ENCODE measurements at places on chromosomes 3 and 15.
A peak's percentile ranks its signal among the peaks of the same experiment; 100 is the strongest.

GRCh38 chr3:43087249-43087776 is 18.6 kb downstream of the POMGNT2 start:
- no peak for DNase-seq

DNA sequence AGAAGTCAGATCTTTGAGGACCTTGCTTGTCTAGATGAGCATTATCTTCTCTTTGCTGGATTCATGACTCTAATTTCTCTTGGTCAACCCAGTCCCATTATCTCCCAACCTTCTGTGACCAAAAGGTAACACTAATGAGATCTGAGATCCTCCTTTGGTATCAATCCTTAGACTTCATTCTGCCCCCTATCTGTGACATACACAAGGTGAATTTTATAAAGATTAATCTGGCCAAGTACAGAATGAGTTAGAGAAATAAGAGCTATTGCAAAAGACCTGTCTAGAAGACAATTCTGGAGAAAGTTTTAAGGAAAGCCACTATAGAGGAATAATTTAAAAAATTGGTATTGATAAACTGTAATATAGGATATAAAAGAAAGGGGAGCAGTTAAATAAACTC is 113.8 kb upstream of the KCNMB2 start:
- DNase-seq = no peak

DNA sequence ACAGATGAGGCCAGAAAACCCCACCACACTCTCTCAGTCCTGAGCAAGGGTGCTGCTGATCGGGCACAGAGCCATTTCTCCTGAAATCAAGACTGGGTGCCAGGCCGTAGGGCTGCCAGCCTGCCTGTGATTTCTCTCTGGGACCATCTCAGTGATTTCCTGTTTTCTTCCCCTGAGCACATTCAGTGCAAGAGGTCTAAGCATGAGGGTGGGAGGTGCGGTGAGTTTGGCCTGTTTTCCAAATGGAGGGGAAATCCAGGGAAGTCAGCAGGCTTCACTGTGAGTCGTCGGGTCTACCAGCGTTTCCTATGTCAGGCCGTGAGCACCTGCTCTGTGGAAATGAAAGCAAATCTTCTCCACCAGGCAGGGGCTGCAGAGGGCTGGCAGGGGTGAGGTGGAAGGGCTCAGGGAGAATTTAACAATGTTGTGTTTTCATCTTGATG is 82.3 kb downstream of the ST6GAL1 start:
- DNase-seq = no peak

- DNase-seq = no peak
Observed at GRCh38 chr15:43808960-43809678, 8.7 kb downstream of the HYPK start.

DNA sequence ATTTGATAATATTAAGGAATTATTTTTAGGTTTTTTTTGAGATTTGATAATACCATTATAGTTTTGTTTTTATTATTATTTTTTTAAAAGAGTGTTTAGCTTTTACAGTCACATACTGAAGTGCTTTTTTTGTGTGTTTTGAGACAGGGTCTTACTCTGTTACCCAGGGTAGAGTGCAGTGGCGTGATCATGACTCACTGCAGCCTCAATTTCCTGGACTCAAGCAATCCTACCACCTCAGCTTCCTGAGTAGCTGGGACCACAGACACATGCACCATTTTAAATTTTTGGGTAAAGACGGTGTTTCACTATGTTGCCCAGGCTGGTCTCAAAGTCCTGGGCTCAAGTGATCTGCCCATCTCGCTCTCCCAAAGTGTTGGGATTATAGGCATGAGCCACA is 73.0 kb downstream of the SUMF1 start:
- DNase-seq = peak; percentile 12

- no peak for DNase-seq
Observed at GRCh38 chr3:72977060-72977808, 19.4 kb upstream of the PPP4R2 start.

- no peak for DNase-seq
Observed at GRCh38 chr3:171116824-171117395, 90.4 kb upstream of the SLC2A2 start.

DNA sequence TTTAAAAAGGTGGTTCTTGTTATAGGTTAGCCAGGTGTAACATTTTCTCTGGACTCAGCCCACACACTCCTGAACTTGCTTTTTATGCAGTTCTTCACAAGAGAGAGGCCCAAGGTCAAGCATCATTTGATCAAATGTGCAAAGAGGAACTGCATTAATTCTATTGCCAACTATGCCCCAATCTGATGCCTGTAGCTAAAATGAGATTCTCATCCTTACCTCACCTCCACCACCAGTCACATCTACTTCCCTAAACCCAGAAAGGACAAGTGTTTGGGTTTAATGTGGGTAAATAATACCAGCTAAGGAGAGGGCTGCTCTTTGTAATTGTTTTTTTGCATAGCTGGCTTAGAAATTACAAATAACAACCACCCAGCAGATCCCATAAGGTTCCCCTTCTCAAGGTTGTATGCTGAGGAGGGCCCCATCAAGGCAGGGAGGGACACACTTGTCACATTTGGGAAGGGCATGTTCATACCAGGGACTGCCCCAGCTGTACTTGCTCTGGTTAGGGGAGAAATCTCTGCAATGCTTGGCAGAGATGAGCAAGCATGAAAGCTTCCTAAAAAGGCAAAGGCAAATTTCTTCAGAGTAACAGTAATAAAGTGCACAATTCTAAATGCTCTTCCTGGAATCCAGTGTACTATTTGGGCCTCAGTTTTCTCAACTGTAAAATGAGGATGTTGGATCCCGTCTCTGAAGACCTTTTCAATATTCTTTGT is 76.2 kb downstream of the TGFBR2 start:
- no peak for DNase-seq

DNA sequence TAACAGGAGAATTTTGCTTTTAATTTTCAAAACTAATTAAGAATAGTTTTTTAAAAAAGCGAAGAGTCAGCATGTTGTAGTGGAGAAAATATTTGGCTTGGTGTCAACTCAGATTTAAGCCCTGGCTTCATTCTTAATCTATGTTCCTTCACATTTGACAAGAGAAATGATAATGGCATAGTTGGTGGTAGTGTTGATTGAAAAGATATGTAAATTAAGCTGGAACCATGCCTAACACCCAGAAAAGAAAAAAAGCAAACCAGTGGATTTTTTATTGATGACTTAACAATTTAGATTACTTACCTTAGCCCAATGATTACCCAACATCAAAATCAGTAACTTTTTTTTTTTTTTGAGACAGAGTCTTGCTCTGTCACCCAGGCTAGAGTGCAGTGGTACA is 27.4 kb downstream of the TCAIM start:
- no peak for DNase-seq

DNA sequence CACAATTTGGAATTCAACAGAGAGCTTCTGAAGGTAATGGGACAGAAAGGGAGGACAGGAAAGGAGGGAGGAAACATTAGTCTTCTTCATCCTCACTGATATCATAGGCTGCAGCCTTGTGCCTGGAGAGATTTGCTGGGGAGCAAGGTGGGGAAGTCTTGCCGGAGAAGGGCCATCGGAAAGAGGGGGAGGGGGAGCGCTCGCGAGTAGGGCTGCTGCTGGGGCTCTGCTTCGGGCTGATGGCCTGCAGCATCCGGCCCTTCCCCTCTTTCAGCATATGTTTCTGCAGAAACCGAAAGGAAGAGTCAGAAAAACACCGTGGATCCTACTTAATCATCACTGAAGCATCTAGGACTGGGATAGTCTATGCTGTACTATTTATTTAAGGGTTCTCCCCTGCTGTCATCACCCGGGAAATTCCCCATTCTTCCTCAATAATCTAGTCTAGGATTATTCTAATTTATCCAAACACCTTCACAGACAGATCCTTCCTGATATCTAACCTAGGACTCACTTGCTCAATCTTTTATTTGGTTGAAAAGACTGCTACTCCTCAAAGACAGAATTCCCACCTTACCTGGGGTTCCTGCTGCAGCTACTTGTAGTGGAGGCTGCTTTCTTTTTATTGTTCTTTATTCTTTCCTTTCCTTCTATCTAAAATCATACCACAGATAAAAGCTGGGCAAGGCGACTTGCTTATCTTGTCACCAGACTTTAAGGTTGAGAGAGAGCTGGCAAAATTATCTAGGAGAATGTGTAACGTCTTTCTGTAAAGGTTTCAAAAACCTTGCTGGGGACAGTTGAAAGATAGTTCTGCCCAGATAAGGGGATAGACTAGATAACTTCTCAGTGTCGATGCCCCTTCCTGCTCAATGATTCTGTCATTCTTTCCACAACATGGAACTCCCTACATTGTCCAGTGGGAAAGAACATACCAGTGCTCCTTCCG is 22.6 kb downstream of the SLC51A start:
- no peak for DNase-seq

- DNase-seq = peak; percentile 66
Observed at GRCh38 chr15:32029862-32030781, at the start of gene CHRNA7. Gene CHRNA7, plus strand, starts transcription at chr15:32030515. Its CDS starts 80 bp downstream, at chr15:32030595.

GRCh38 chr15:40330368-40330836 is 6.9 kb downstream of the INAFM2 start:
- DNase-seq = no peak

DNA sequence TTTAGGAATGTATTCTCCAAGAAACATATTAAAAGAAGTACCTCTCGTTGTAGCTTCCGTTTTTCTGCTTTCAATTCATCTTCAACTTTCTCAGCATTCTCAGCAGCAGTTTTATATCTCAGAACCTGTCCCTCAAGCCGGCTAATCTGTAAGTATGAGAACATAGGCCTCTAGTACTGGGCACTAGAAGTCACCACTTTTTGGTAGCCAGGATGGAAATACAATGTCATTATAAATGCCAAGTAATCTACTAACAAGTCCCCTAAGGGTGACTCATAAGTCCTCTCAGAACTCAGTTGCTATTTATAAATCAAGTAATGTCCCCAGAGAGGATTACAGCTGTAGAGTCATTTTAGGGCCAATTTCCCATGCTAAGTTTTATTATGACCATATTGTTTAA is 61.1 kb downstream of the MLH1 start:
- peak; percentile 82 for DNase-seq

- peak; percentile 99 for DNase-seq
Observed at GRCh38 chr3:93979850-93980676, at the start of gene ARL13B. Gene ARL13B, plus strand, starts transcription at chr3:93980155. Its CDS starts 269 bp downstream, at chr3:93980424.

DNA sequence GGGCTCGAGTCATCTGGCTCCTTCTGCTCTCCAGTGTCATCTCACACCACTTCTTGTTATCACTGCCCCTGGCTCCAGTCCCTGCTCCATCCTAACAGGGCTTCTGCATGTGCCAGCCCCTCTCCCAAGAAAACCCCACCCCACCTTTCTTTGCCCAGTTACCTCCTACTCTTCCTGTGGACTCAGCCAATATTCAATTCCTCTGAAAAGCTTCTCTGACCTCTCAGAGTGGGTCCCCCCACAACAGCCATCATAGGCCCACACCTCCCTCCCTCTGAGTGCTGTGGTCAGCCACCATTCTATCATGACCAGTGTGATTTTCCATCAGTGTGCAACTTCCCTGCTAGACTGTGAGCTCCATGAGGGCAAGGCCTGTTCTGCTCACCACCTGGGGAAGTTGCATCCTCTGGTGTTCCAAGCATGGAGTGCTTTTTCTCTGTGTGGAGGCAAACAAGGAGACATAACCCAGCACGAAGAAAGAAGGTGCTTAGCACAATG is 71.6 kb downstream of the ADCY5 start:
- no peak for DNase-seq

- DNase-seq = peak; percentile 5
Observed at GRCh38 chr15:70375006-70375431, 277.3 kb upstream of the TLE3 start.

GRCh38 chr3:193778676-193779075 is 185.7 kb downstream of the OPA1 start:
- no peak for DNase-seq

GRCh38 chr3:86792316-86792715 is 198.6 kb downstream of the VGLL3 start:
- DNase-seq = peak; percentile 53

GRCh38 chr3:170467007-170467406 is 48.3 kb downstream of the CLDN11 start:
- DNase-seq = no peak

GRCh38 chr3:48402281-48402732 is 27.6 kb downstream of the PLXNB1 start:
- DNase-seq = peak; percentile 90

DNA sequence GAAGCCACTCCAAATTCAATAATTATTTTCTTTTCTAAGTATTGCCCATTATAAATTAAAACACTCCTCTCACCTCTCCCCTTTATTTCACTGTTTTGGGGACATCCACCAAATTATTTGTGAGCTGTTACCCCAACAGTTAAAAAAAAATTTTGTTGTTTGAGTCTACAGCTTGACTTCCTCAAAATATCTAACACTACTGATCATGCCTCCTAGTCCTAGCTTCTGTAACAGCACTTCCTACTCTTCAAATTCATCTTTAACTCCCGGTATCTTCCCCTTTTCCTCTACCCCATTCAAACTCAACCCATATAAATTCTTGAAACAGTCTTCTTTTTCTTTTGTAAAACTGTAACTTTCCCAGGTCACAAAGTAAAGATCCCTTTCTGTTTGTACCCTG is 15.9 kb downstream of the PARL start:
- no peak for DNase-seq

DNA sequence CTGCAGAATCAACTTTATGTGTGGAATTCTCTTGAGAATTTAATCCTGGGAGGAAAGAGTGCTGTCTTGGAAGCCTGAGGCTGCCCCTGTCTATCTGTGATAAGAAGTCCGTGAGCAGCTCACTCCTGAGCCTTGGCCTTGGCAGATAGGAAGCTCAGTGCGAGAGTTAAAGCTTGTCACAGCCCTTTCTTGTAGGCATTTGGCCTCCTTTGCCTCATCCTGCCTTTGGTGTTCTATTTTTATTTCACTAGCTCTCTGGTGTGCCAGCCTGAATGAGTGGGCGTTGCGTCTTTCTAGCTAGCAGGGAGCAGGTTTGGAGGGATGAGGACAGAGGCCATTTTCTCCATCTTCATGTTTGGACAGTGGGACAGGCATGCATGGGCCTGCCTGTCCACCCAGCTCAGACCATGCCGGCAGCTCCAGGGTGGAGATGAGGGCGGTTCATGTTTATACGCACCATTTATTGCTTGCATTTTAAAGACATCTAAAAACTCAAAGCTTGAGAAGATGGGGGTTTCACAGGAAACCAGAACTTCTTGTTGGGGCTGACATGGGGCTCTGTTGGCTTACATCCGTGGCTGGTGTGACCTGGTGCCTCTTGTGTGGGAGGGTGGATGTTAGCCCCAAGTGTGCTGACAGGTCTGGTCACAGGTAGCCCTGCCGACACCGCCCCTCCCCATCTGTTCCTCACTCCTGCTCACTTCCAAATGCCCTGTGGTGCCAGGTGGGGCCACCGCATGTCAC is 29.8 kb downstream of the IRAK2 start:
- DNase-seq = no peak

- peak; percentile 8 for DNase-seq
Observed at GRCh38 chr3:48186631-48187300, 1.5 kb downstream of the CDC25A start.

DNA sequence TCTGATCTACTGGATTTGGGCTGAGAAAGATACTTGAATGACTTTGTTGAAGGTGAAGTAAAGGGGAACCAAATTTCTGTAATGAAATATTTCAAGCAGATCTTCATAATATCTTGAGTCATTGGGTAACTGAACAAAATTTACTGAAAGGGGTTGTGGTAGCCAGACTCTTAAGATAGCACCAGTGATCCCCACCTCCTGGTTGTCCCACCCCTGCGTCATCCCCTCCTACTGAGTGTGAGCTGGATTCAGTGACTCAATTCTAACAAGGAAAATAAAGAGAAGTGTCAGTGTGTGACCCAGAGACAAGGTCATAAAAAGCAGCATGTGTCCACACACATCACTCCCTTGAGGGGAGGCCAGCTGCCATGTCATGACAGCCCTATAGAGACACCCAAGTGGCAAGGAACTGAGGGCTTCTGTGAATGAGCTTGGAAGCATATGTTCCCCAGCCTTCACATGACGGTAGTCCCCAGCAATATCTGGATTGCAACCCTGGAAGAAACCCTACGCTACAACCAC is 107.1 kb downstream of the MECOM start:
- DNase-seq = no peak

Data from fibroblast of skin of right biceps (primary cell).